ENCODE measurements at places on chromosomes 4 and X.
A peak's percentile ranks its signal among the peaks of the same experiment; 100 is the strongest.

DNA sequence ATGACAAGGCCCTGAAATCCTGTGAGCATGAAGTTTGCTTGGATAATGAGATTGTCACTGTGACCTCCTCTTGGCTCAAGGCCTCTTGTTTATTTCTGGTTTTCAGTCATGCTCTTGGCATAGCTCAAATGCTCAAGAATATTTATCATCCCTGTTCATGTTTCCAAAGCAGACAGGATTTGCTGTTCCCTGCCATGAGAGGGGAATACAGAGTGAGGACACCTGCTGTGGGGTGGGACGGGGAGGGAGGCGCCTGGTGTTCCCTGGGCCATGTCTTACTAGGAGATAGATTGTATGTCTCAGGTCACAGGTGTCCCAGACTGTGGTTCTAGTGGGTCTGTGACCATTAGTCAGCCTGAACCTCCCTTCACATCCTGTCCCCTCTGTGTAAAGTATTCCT is 34.9 kb upstream of the SH3RF1 start:
- DNase-seq = no peak

DNA sequence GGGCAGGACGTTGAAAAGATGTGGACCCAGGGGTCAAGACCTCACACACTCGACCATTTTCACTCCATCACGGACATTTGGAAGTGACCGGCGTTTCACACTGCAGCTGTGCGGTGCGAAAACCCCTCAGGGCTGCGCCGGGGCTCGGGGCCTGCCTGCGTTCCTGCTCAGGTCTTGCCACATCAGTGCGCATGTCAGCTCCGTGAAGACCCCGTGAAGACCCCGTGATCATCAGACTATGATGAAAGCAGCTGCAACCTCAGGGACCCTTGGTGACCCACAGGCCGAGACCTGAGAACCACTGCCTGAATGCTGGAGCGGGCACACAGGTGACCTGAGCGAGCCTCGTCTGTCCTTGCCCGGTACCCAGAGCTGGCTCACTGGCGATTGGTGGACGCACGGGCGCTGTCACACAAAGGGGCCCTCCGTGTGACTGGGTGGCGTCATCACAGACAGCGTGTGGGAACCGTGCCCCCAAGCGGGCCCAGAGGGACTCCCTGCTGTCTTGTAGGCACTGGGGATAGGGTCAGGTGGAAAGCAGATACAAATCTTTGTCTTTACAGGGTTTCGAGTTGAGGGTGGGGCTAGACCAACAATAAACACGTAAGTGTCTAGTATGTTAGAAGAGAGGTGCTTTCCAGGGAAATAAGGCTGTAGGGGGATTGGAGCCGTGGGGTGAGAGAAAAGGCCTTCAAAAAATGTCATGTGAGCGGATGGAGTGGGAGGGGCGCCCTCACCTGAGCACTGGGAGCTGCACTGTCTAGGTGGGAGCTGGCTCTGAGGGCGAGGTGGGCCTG is 12.7 kb downstream of the MSANTD1 start:
- no peak for DNase-seq

GRCh38 chr4:6967846-6968340 is 58.3 kb downstream of the TBC1D14 start:
- no peak for DNase-seq

- peak; percentile 37 for DNase-seq
Measured at GRCh38 chr4:127141856-127142255, 490.9 kb upstream of the INTU start.

DNA sequence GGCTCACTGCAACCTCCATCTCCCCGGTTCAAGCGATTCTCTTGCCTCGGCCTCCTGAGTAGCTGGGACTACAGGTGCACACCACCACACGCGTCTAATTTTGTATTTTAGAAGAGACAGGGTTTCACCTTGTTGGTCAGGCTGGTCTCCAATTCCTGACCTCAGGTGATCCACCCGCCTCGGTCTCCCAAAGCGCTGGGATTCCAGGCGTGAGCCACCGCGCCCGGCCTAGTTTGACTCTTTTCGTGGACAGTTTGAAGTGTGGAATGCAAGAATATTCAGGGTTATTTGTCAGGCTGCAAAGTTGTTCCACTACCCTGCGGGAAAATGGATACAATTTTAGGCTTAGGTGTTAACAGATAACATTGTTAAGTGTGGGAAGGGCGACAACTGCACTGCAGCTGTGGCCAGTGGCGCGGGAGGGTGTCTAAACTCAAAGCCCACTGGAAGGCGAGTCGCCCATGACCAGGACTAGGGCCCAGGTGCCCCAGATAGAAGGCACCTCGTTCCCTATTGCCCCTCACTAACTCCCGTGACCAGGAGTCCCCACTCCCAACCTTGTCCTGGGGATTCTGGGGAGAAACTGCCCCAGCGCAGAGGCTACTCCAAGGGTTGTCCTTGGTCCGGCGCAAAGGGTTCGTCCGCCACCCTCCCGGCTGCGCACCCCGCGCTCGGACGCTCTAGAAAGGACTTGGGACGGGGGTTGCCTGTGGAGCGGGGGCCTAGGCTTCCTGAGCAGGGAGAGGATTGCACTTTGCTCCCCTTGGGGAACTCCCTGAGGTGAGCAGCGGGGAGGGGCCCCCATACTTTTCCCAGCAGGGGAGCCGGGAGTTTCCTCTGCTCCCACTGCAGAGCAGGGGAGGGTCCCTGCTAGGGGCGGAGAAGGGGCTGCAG is 1.1 kb upstream of the CD99 start:
- DNase-seq = no peak

DNA sequence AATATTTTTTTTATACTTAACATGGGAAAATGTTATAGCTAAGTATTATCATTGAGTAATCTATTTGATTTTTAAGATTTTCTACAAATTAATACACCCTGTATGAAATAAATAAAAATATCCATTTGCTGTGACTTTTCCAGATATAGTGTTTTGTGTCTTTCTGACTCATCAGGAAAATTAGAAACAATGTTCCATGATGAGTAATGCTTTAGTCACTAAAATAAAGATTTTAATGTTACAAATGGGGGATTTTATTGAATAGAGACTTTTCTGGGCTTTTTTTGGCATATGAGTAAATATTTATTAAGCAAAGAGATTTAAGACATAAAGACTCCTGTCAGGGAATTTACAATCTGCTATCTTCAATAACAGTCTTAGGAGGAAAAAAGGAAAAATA is 279.2 kb upstream of the NOCT start:
- DNase-seq = no peak

- DNase-seq = no peak
Measured at GRCh38 chrX:154063234-154063633, 34.3 kb downstream of the MECP2 start.

DNA sequence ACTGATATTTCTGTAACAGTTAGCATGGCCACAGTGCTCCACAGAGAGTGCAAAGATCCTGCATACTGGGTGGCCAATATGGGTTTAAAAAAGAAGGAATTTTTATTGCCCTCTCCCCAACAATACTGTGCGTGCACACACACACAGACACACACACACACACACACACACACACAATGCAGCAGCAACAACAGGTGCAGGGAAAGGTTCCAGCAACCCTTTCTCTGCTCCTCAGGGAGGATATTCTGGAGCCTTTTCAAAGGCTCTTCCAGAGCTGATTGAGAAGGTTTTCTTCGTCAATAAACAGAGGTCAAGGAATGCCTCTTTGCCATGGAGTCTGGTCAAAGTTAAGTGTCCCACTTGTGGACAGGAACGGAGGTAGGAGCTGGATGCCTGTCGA is 84.8 kb upstream of the ZFP42 start:
- DNase-seq = no peak

DNA sequence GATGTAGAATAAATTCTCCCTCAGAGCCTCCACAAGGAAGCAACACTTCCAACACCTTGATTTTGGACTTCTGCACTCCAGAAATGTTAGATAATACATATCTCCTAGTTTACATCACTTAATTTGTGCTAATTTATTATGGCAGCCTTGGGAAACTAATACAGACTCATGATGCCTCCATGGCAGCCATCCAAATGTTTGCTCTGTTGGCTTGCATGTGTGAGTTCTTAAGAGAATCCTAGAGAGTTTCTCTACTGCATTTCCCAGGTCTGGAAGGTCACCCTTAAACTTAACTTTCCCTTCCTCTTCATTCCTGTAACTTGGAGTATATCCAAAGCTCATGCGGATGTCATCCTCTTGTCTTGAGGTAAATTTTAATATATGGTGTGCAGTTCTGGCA is 956.1 kb downstream of the ADGRL3 start:
- no peak for DNase-seq

DNA sequence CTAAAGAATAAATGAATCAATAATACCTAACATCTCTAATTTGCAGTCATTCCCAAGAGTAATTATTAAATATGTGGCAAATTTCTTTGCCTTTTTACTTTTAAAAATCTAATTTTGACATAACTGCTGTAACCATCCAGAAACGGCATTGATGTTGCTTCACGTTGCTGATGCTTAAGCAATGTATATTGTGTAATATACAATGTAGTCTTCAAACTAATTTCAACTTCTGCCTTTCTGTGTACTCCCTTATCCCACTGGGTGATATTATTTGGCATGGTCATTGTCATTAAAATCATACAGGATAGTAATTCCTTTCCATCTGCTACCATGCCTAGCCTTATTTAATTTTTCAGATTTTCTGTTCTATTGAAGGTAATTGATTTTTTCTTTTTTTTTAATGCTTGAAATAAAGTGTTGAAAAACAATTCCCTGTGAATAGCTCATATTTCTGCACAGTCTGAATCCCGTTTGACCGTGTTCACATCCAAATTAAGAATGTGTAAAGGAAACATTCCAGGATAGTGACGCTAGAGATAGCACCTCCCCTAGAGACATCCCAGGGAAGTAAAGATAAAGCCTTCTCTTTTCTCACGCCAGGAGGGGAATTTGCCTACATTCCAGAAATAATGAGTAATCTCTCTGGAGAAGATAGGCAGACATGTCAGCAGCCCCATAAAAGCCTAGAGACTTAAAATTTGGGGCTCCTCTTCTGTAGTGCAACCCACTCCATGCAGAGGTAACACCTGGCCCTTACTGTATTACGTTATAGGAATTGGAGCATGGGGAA is 8.6 kb downstream of the FAM200B start:
- peak; percentile 77 for DNase-seq

- DNase-seq = no peak
Measured at GRCh38 chrX:120111611-120112010, 4.1 kb downstream of the RHOXF1 start.

- no peak for DNase-seq
Measured at GRCh38 chrX:42988700-42989099, 210.7 kb upstream of the PPP1R2C start.

DNA sequence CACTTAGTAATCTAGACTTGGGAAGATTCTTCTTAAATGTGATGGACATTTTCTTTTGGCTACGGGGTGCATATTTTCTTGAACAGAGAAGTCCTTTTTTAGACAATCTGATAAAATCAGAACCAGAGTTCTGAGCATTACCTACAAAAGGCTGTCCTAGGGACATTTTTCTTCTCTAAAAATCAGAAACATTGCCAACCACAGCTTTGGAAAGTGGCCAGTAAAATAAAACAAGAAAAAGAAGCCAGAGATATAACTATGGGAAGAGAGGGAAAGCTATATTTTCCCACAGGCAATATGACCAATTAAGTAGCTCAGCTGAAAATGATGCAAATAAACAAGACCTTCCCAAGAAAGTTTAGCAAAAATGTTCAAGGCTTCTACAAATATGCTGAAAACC is 55.9 kb downstream of the MXRA5 start:
- no peak for DNase-seq

GRCh38 chr4:48699475-48699874 is 80.6 kb downstream of the FRYL start:
- no peak for DNase-seq

GRCh38 chr4:128703948-128704347 is 105.6 kb upstream of the JADE1 start:
- DNase-seq = no peak

GRCh38 chr4:2321279-2322196 is 59.6 kb upstream of the MXD4 start:
- no peak for DNase-seq

- DNase-seq = no peak
Measured at GRCh38 chrX:110407910-110408545, 49.4 kb downstream of the RTL9 start.

DNA sequence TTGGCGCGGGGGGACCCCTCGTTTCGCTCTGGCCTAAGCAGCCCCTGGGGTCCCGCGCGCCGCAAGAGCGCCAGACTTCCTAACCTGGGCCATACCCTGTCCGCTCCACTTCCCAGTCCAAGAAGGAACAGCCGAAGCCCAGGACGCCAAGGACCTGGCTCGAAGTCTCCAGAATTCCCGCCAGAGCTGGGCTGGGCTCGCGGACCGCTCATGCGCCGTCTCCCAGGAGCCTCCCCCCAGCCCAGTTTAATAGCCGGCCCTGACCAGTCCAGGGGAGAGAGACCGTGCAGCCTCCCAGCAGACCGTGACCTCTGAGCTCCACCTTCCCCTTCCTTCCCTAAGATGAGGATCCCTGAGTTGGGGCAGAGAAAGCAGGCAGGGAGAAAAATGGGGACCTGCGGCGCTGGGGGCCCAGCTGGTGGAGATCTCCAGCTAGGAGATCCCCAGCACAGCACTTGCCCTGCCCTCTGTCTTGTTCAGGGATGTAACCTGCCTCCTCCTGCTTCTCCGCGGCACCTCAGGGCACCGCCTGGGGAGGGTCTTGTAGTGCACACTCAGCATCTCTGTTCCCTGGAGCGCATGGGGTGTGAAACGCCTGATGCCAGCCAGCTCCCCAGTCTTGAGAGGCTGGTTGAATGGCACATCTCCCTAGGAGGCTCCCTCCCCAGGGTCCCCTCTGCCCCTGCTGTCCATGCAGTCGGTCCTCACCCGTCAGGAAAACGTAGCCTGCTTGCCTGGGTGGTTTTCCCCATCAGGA is 1.2 kb upstream of the LETM1 start:
- DNase-seq = no peak

All from AG09309 (cell line).